ENCODE measurements at places on chromosomes 2 and 18.

DNA sequence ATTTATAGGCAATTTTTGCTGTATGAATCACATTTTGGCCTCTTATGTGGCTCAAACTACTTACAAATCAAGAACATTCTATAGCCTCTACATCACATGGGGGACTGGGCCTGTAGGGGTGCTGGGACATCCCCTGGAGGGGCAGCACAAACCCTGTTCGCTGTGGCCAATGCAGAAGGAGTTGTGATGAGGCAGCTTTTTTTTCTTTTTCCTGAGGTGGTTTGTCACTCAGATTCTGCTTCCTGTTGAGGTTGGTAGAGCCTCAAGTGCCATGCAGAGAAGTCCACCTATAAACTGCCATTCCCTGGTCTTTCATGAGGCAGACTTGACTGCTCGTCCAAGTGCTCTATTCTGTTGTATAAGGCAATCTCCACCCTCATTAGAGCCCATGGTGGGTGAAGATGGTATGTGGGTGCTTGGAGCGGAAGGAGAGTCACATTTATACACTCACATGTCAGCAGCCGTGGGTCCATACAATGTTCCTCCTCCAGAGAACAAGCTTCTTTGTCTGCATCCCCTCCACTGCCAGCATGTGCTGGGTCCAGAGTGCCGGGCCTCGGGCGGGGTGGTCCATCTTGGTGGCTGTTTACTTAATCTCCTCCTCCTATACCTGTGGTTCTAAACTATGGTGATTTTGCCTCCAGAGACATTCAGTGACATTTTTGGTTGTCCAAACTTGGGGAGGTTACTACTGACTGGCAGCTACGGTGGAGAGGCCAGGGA is 120.3 kb downstream of the ACOXL start:
- no peak for DNase-seq

DNA sequence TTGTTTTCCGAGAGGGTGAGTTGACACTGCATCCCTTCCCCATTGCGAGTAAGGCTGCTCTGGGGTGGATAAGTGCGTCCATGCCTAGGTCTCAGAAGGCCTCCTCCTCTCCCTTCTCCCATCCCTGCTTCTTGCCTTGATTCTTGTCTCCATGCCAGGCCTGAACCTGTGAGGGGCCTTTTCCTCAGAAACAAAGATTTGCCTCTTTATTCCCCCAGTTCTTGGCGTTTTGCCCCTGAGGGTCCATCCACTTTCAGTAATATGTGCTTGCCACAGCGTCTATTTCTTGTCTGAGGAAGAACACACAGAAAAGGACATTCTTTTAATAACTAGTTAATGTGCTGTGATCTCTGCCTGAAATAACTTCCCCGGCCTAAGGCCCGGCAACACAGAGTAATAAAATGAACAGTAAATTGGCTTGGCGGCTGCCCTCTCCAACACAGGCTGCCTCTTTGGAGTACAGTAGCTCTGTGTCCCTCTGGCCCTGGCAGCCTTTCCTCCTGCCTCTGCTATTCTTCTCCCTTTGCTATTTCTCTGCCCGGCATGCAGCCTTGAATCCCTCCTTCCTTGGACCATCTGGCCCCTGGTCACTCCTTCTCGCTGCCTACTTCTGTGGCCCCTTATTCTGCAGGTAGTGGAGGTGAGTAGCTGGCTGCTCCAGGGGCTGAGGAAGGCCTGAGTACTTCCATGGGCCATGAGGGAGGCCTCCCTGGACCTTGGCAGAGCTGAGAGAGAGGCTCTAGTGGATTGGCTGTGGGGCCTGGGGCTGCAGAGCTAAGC is 4.4 kb downstream of the EHD3 start:
- DNase-seq: no peak

DNA sequence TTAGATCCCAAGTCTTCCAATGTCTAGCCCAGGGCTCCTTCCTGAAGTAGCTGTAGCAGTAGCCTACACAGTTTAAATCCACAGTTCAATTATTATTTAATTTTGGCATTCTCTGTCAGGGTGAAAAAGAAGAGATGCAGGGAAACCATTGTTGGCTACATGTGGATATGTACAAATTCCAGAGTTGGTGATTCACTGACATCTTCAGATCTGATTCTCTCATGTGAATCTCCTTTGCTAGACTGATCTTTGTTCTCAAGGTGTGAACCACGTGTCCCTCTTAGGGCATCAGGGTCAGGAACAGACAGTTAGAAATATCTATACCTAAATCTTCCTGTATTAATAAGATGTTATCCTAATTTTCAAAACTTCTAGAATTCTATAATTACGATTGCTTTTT is 36.7 kb downstream of the ADCYAP1 start:
- no peak for DNase-seq

DNA sequence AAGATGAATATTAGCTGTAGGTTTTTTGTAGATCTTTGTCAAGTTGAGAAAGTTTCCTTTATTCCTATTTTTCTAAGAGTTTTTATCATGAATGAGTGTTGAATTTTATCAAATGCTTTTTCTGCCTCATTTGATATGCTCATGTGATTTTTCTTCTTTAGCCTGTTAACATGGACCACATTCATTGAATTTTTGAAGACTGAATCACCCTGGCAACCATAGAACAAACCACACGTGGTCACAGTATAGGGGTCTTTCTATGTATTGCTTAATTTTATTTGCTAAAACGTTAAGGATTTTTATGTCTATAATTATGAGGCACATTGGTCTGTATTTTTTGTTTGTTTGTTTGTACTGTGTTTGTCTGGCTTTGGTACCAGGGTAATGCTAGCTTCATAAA is 201.7 kb upstream of the CWC22 start:
- DNase-seq: no peak

GRCh38 chr18:59669872-59670657 is 27.2 kb downstream of the CCBE1 start:
- no peak for DNase-seq

DNA sequence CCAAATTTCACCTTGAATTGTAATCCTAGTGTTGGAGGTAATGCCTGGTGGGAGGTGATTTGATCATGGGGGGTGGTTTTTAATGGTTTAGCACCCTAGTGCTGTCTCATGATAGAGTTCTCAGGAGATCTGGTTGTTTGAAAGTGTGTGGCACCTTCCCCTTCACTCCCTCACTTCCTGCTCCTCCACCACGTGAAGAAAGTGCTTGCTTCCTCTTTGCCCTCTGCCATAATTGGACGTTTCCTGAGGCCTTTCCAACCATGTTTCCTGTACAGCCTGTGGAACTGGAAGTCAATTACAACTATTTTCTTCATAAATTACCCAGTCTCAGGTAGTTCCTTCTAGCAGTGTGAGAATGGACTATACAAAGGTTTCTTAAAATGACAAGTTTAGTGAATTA is 251.8 kb upstream of the NETO1 start:
- peak; percentile 37 for DNase-seq

DNA sequence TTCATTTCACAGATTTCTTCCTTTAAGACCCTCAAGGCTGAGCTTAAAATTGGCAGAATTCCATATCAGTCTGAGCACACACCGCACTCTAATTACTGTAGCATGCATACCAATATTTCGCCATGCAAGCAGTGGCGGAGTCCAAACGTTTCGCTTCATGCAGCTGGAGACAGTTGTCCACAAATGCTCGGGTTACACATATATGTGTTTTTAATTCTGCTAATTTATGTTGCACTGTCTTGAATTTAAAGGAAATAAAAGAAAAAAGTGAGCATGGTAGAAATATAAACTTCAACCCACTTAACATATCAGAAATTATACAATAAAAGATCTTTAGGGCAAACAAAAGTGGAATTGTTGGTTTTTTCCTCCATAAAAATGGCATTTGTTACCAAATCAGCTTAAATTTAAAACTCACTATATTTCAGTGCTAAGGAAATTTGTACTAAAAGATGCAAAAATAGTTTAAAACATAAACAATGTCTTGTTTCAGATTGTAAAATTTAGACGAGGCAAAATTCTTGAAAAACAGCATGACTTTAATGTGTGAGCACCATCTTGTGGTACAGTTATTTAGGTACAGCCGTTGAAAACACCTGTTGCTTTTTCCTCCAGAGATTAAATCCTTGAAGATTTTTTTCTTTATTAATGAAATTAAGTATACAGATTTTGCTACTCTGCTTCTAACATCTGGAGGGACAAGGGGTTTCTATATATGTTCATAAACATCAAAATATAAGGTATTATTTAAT is 24.1 kb upstream of the KANSL1L start:
- peak; percentile 68 for DNase-seq

GRCh38 chr18:68822926-68823325 is 25.0 kb downstream of the CCDC102B start:
- no peak for DNase-seq

- peak; percentile 74 for DNase-seq
Measured at GRCh38 chr2:2919574-2920365, 457.8 kb downstream of the EIPR1 start.

- peak; percentile 96 for DNase-seq
Measured at GRCh38 chr2:190880378-190881083, at the start of gene GLS. Gene GLS (plus strand): TSS chr2:190880821. CDS start chr2:190881085, 264 bp downstream.

- no peak for DNase-seq
Measured at GRCh38 chr2:218008060-218009040, 5.6 kb upstream of the TNS1 start.

Data from NCI-H69 (cell line).